ENCODE measurements at places on chromosomes 4 and X. TPM values are rescaled to one million over a fixed set of nuclear protein-coding genes. Genes with fewer than 3 reads are reported as not detected.

- no peak for DNase-seq
These were observed 61.3 kb downstream of the ANTXR2 start for GRCh38 chr4:80011636-80012236.

GRCh38 chr4:32735856-32736590 lies 2015.9 kb downstream of the PCDH7 start:
- DNase-seq: no peak

The PNCK gene
- 1.1 TPM for polyA plus RNA-seq

The MAGEB2 gene
- polyA plus RNA-seq: not detected

- DNase-seq: peak; percentile 63
These were observed at the start of gene ZDHHC15 for GRCh38 chrX:75522565-75523431. TSS of gene ZDHHC15 (minus strand) at chrX:75523037. CDS start at chrX:75523024, 13 bp downstream.

DNA sequence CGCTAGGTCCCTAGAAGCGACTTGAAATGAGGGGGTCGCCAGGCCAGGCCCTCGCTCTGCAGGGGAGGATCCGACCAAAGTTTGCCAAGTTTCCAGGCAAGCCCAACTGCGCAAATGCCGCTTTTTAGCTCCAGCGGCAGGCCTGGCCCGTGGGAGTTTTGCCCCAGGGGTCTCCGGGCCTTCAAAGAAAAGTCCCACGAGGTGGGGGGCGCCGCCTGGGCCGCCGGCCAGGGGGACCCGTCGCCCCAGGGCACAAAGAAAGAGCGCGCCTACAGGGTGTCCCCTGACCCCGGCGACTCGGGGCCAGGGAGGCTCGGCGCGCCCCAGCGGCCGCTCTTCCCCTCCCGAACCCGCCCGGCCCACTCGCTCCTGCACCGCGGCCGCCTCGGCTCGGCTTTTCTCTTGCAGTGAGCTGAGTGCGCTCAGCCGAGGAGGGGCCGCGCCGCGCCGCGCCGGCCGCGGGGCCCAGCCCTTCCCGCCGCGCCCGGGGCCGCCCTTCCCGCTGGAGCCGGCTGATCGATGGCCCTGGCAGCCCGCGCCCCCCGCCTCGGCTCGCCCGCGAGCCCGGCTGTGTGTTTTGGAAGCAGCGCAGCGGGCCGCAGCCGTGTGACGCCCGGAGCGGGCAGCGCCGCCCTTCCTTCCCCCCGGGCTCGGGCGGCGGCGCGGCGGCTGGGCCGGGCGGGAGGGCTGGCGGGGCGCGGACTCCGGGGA lies 754 bp upstream of the KLF3 start:
- peak; percentile 74 for DNase-seq

All from right lung (tissue), 10 donors.